ENCODE measurements at places on chromosomes 11 and 22. TPM values are rescaled to one million over a fixed set of nuclear protein-coding genes. Genes with fewer than 3 reads are reported as not detected.

KLHDC7B gene
- 21.9 TPM for total RNA-seq

TCN1 gene
- not detected for total RNA-seq

DNA sequence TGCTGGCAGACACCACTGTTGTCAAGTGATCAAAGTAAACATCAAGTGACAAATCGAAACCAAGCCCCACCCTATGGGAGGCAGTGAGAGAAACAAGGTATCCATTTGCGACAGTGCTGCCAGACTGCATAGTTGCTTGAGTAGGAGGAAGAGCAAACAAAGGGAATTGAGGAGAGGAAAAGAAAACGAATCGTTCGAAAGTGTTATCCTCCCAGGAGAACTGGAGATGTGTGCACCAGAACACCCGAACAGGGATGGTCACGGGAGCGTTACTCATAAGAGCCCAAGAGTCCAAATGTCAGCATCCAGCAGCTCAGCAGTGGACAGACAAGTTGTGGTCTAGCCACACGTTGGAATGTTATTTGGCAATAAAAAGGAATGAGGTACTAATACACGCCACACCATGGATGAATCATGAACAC is 58.4 kb upstream of the NUP50 start:
- no peak overlapping the region for H3K4me3 ChIP-seq
- H3K36me3 ChIP-seq: no peaks in the 10 kb centered on the region
- H3K27ac ChIP-seq: no peak overlapping the region
- H3K4me1 ChIP-seq: no peaks in the 10 kb centered on the region

- no peak overlapping the region for H3K4me3 ChIP-seq
- peaks cover 13% of the 10 kb centered on the region for H3K27me3 ChIP-seq
- no peak for DNase-seq
- H3K27ac ChIP-seq: no peak overlapping the region
- no peaks in the 10 kb centered on the region for H3K36me3 ChIP-seq
Measured at GRCh38 chr11:76683161-76684095, 12.9 kb upstream of the LRRC32 start.

GRCh38 chr11:15148169-15148568 is 33.4 kb downstream of the INSC start:
- peaks cover 15% of the 10 kb centered on the region for H3K4me1 ChIP-seq
- DNase-seq: no peak
- H3K27ac ChIP-seq: no peak overlapping the region
- peaks cover 3% of the 10 kb centered on the region for H3K27me3 ChIP-seq

GRCh38 chr11:29448246-29448877 is 568.5 kb downstream of the KCNA4 start:
- no peaks in the 10 kb centered on the region for H3K36me3 ChIP-seq
- no peaks in the 10 kb centered on the region for H3K27me3 ChIP-seq
- H3K4me1 ChIP-seq: no peaks in the 10 kb centered on the region
- no peak overlapping the region for H3K27ac ChIP-seq
- no peak for DNase-seq
